DMS 273 treated with DMSO at 0.1 percent for 48 hours (cell line): ENCODE measurements at places on chromosomes 5 and 9.

- peak; percentile 57 for DNase-seq
Observed at GRCh38 chr9:74887041-74887980, at the start of gene TRPM6. Gene TRPM6 (minus strand): TSS chr9:74887921. CDS start chr9:74887856, 65 bp downstream.

DNA sequence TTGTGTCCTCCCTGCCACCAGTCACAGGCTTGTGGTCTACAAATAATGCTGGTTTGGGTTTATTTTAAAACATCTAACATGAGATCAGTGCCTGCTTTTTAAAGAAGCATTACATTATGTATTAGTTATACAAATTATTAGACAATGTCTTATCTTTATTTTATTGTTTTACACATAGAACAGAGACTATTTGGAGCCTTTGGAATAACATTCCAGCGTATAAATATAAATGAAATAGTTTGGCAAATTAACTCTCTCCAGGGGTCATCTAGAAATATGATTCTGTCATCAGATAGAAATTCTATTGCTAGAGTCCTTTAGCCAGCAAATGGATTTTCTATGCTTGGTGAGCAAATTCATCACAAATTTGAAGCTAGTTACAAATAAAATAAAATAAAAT is 22.4 kb downstream of the MAP1B start:
- no peak for DNase-seq

DNA sequence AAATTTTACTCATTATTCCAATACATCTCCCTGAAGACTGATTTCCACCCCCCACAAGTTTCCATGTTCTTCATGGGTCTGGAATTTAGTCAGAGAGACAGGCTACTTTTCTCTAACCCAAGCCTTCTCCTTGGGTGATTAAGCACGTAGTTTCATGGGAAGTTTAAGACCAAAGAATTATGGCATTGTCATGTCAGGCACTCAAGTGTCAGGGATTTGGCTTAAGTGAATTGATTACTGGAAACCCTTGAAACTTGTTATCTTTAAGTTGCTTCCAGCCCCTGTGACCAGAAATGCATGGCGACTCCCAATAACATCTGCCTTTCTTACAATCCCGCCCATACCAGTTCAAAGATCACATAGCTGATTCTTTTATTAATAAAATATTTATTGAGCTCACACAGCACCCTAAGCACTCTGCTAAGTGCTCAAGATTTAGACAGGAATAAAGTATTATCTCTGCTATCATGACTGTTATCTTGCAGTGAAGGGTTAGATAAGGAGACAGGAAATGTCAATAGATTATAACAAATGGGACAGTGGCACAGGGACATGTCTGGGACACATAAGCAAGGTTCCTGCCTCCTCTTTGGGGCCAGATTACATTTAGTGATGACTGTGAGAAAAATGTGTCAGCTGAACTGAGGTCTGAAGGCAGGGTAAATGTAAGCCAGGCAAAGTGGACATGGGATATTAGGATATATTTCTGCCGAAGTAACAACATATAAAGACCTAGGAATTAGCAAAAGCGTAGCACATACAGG is 241.2 kb upstream of the TNC start:
- DNase-seq: no peak

- DNase-seq: no peak
Observed at GRCh38 chr5:142830241-142831008, 60.2 kb downstream of the ARHGAP26 start.

DNA sequence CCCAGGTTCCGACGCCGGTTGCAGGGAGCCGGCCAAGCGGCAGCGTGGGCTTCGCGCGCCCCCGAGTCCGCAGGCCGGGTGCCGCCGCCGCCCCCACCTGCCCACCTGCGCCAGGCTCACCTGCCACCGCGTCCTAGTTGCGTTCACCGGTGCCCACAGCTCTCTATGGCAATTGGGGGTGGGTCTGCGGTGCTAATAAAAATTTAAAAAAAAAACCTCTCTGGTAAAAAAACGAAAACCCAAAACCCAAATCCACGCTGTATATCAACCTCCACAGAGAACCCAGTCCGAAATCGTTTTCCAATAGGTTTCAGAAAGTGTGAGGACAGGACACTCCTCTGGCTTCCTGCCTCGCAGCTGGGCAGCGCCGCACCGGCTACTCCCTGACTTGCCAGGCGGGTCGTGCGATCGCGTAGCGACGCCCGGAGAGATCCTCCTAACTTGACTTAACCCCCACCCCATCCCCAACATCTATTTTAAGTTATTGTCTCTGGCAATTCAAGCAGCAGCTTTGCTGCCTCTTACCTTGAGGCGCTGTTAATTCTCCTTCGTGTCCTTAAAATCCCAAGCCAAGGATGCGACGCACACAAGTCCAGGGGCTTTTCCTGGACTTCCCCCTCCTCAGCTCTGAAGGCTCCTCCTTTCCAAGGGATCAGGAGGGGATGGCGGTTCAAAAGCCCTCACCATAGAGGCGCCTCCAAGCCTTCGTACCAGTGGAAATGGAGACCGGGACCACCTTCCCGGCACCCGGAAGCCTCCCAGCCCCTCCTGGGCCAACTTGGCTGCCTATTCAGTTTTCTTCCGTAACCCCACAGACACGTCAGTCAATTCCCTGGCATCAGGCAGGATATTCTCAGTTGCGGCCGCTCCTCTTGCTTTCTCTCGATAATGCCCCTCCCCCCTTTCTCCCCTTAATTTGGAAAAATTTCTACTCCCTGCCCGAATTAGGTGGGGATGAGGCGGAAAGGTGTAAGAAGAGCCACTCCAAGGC is 1639.4 kb upstream of the C9orf72 start:
- DNase-seq: no peak

- no peak for DNase-seq
Observed at GRCh38 chr5:74094096-74094781, 468.2 kb downstream of the ARHGEF28 start.

GRCh38 chr9:36306471-36307306 is 48.4 kb upstream of the GNE start:
- DNase-seq: no peak

DNA sequence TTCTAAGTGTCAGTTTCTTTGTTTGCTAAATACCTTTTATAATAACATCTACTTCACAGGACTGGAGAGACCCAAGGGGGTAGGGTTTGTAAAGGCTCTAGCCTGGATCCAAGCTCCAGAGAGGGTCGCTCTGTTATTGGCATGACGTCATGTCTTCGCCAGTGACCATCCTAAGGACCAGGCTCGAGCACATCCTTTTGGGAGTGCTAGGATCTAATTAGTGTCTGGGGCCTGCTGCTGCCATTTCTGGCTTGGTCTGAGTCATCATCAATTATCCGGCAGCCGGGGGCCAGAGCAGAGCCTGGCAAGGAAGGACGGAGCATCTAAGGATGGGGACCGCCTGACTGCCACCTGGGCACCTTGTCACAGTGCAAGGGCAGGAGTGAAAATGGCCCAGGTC is 153.0 kb downstream of the NSG2 start:
- DNase-seq: no peak

DNA sequence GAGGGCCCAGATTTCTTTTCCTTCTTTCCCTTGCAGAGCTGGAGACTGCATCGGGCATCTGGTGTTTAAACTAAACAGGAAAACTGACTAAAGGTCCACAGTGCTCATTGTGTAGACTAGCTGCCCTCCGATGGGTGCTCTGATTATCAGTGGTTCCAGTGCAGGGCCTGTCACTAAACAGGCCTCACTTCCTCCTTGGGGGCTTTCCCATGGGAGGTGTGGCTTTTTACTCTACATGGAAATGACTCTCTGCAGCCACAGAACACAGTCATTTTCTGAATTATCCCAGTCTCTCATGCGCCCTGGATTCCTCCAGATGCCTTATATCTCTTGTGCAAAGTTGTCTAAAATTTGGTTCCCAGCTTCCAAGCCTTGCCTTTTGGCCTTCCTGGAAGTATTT is 199.2 kb downstream of the TRIO start:
- no peak for DNase-seq

DNA sequence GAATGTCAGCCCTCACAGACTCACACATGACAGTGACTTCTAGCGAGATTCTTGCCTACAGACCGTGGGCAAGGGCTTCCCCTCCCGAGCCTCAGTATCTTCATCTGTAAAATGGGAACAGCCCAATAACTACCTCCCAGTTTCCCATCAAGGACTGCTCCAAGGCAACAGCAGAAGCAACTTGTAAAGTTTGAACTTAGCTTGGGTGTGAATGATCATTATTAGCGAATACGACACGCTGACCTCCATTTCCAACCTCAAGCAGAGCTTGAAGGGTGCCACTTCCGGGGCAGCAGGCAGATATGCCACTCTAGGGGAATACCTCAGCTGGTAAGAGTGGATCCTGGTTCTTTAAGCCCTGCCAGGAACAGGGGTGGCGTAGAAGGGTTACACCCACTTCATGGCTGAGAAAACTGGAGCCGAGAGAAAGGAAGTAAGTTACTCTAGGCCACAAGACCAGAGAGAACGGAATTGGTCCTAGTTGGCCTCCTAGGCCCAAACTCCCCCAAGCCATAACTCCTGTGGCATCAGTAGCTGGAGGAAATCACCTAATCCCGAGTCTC is 2.0 kb downstream of the RNF44 start:
- no peak for DNase-seq

GRCh38 chr5:78765116-78765515 is 116.5 kb upstream of the LHFPL2 start:
- DNase-seq: no peak
